ENCODE measurements at places on chromosomes 2 and 18.

- no peak for DNase-seq
Observed at GRCh38 chr2:39160982-39161381, 40.1 kb upstream of the SOS1 start.

DNA sequence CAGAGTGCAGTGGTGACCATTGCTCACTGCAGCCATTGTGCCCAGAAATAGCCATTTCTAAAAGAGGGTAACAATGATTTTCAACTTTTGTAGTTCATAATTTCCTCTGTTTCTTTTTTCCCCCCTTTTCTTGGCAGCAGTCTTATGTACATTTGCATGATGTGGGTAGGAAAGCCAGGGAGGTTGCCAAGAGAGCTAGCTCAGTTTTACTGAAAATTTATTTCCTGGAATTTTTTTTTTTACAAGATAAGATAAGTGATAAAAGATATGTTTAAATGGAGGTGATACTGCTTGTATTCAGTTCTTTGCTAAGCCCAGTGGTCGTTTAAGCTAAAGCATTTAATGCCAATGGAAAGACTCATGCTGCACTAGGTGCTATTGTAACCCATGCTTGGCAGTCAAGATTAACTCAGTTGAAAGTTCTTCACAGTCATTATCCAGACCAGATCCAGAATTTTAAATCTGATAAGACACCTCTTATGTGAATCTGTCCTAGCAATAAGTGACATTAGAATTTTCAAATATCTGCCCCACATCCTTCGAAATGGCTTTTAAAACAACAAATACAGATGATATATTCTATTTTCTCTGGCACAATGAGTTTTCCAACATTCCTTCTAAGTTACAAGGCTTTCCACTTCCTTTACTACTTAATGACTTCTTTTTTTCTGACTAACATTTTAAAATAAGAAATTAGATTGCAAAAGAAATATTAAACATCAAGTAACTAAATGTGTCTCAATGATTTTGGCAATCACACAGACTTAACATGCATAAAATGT lies 4.4 kb upstream of the ATP8B1 start:
- no peak for DNase-seq

GRCh38 chr18:48714873-48715272 lies 176.0 kb downstream of the CTIF start:
- DNase-seq, result no peak

DNA sequence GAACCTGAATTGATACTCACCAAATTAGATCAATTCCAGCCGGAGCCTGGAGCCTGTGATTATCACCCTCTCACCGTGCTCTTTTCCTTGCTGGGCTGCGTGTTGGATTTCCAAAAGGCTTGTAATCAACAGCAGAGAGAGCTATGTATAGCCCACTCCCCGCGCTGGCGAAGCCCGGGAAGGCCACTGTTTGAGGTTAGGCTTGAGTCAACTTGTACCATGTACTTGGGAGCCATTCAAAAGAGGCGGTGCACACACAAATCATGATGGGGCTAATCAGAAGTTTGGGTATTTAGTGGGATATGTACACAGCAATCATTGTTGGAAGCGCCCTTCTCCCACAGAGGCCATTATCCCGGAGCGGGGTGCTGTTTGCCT lies 151.6 kb downstream of the GLI2 start:
- no peak for DNase-seq

GRCh38 chr2:123002660-123003248 lies 1022.3 kb upstream of the CNTNAP5 start:
- no peak for DNase-seq
